ENCODE measurements at places on chromosomes 2 and 18. TPM values are rescaled to one million over a fixed set of nuclear protein-coding genes. Genes with fewer than 3 reads are reported as not detected.
A peak's percentile ranks its signal among the peaks of the same experiment; 100 is the strongest.

PAIP2B gene
- total RNA-seq: 3.8 TPM

DUSP19 gene
- total RNA-seq: 0.58 TPM

GRCh38 chr2:58432491-58433170 lies 191.5 kb upstream of the FANCL start:
- no peaks in the 10 kb centered on the region for H3K27me3 ChIP-seq
- H3K27ac ChIP-seq: no peak overlapping the region

ME2 gene
- total RNA-seq: 21.9 TPM

ASXL3 gene
- not detected for total RNA-seq

DNA sequence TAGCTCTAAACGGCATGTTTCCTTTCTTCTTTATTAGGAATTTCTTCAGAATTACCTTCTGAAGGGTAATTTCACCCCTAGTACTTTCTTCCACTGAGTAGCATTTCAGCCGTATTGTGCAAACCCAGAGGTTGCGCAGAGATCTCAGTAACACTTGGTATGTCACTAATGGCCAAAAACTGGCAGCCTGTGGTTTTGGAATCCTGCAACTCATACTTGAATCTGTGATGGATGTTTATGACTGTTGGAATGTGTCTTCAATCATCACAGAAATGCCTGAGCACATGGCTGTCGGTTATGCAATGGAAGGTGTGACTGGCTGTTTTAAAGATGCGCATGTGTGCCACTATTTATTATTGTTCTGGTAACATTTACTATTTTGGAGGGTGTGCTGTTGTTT lies 100.0 kb downstream of the COLEC12 start:
- no peaks in the 10 kb centered on the region for H3K36me3 ChIP-seq
- H3K27me3 ChIP-seq: peaks cover 25% of the 10 kb centered on the region
- no peak overlapping the region for H3K4me3 ChIP-seq
- no peaks in the 10 kb centered on the region for H3K4me1 ChIP-seq

GRCh38 chr2:53473236-53473635 lies 294.4 kb upstream of the CHAC2 start:
- no peaks in the 10 kb centered on the region for H3K27me3 ChIP-seq
- peak; percentile 18 for DNase-seq
- H3K36me3 ChIP-seq: no peaks in the 10 kb centered on the region

LAMA3 gene
- total RNA-seq: 224 TPM

C2orf80 gene
- total RNA-seq: not detected

C2orf81 gene
- total RNA-seq: 1.6 TPM

GRCh38 chr2:133414486-133415209 lies 153.6 kb downstream of the NCKAP5 start:
- no peak overlapping the region for H3K27ac ChIP-seq
- no peak overlapping the region for H3K4me3 ChIP-seq
- peaks cover 13% of the 10 kb centered on the region for H3K4me1 ChIP-seq

SLC14A1 gene
- 6.9 TPM for total RNA-seq

DNA sequence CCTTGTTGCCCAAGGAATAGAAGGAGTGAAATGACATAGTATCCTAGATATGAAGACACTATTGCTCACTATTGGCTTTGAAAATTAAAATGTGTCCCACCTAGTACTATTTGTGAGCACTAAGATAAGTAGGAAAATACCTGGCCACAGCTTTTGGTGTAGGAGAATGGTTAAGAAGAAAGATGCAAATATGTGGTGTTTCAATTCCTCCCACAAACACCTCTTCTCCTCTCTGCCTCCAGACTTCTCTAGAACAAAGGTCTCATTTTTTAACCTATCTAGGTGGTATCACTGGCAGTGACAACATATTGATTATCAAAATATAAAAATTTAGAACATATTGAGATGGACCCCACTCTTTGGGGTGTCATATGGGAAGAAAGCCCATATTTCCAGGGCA lies 929.9 kb upstream of the FANCL start:
- no peak for DNase-seq
- no peaks in the 10 kb centered on the region for H3K36me3 ChIP-seq
- no peak overlapping the region for H3K4me3 ChIP-seq
- no peak overlapping the region for H3K27ac ChIP-seq

- peaks cover 5% of the 10 kb centered on the region for H3K4me1 ChIP-seq
- H3K4me3 ChIP-seq: peak overlapping the region; percentile 72
- DNase-seq: no peak
- H3K27ac ChIP-seq: no peak overlapping the region
- H3K27me3 ChIP-seq: no peaks in the 10 kb centered on the region
Observed at GRCh38 chr2:230986520-230987136, 9.3 kb upstream of the SPATA3 start.

DNA sequence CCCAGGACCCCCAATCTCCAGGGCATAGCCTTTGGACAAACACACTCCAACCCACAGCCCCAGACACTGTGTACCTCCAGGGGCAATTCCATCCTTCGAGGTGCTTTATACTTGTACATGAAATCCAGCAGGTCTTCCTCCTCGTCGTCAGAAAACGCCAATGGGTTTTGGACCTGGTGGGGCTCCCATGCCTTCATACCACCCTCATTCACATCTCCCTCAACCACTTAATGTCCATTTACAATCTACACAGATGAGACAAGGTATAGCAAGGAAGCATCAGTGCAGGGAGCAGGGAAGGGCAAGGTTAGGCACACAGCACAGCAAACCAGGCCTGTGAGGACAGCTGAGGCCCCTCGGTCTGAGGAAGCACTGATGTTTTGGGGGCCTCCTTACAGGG lies 20.6 kb downstream of the MRPL35 start:
- no peaks in the 10 kb centered on the region for H3K27me3 ChIP-seq
- H3K36me3 ChIP-seq: no peaks in the 10 kb centered on the region
- no peak for DNase-seq
- no peak overlapping the region for H3K27ac ChIP-seq
- H3K4me3 ChIP-seq: no peak overlapping the region
- H3K4me1 ChIP-seq: no peaks in the 10 kb centered on the region

Data from PC-3 (cell line).